ENCODE measurements at places on chromosomes 5 and 9. TPM values are rescaled to one million over a fixed set of nuclear protein-coding genes. Genes with fewer than 3 reads are reported as not detected.

GRCh38 chr5:38585816-38586215, 29.4 kb upstream of the LIFR start:
- DNase-seq = no peak
- H3K36me3 ChIP-seq = no peaks in the 10 kb centered on the region
- H3K27ac ChIP-seq = no peak overlapping the region
- no peaks in the 10 kb centered on the region for H3K27me3 ChIP-seq
- H3K4me1 ChIP-seq = no peaks in the 10 kb centered on the region
- no peak overlapping the region for H3K4me3 ChIP-seq

The PCDHGA11 gene
- 0.20 TPM for total RNA-seq

The KLF9 gene
- total RNA-seq = 18.6 TPM

DNA sequence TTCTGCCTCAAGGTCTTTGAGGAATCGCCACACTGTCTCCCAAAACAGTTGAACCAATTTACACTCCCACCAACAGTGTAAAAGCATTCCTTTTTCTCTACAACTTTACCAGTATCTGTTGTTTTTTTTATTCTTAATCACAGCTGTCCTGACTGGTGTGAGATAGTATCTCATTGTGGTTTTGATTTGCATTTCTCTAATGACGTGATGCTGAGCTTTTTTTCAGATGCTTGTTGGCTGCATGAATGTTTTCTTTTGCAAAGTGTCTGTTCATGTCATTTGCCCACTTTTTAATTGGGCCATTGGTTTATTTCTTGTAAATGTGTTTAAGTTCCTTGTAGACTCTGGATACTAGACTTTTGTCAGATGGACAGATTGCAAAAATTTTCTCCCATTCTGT, 400.0 kb downstream of the DEPDC1B start:
- no peak overlapping the region for H3K4me3 ChIP-seq
- H3K36me3 ChIP-seq = no peaks in the 10 kb centered on the region
- no peaks in the 10 kb centered on the region for H3K27me3 ChIP-seq

DNA sequence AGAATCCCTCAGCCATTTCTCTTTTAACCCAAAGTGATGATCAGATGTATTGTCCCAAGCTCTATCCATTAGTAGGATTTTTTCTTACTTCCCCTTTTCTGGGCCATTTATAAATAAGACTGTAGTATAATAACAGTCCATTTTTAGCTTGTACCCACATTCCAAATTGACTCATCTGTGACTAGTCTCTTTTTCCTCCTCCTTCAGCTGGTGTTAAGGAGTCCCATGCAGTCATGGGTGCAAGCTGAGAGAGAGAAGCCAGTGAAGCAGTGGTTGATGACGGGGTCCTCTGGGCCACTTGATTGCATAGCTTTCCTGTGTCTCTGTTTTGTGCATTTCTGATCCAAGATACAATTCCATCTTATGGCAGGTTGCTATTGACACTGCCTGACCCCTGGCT, 476.0 kb upstream of the CD180 start:
- no peak overlapping the region for H3K27ac ChIP-seq
- DNase-seq = no peak
- H3K36me3 ChIP-seq = no peaks in the 10 kb centered on the region
- no peaks in the 10 kb centered on the region for H3K27me3 ChIP-seq
- H3K4me3 ChIP-seq = no peak overlapping the region
- H3K4me1 ChIP-seq = no peaks in the 10 kb centered on the region

GRCh38 chr5:103539376-103540330, 22.9 kb downstream of the NUDT12 start:
- H3K4me1 ChIP-seq = no peaks in the 10 kb centered on the region
- H3K27ac ChIP-seq = no peak overlapping the region
- no peak for DNase-seq
- no peak overlapping the region for H3K4me3 ChIP-seq

DNA sequence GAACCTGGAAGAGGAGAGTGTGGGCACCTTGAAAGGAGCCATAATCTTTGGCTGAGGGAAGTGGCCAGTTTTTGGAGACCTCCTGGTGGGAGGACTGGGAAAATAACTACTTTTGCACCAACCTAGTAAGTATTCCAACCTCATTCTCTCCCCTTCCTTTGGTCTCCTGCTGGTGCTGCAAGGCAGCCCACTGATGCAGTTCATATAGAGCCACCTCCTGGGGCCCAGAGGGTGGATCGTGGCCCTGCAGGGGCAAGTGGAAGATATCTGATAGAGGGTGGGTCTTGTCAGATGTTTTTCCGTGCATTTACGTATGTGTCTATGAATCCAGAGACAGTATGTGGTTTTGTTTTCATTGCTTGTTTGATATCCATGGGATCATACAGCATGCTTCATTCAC, 172.8 kb upstream of the PITX1 start:
- no peaks in the 10 kb centered on the region for H3K4me1 ChIP-seq
- H3K36me3 ChIP-seq = no peaks in the 10 kb centered on the region
- H3K27ac ChIP-seq = no peak overlapping the region
- no peak for DNase-seq

- H3K4me3 ChIP-seq = no peak overlapping the region
- H3K36me3 ChIP-seq = no peaks in the 10 kb centered on the region
- H3K27me3 ChIP-seq = no peaks in the 10 kb centered on the region
- H3K4me1 ChIP-seq = no peaks in the 10 kb centered on the region
- no peak for DNase-seq
- no peak overlapping the region for H3K27ac ChIP-seq
Measured at GRCh38 chr9:6237267-6237666, 21.7 kb downstream of the IL33 start.

The MEGF10 gene
- not detected for total RNA-seq

The EQTN gene
- not detected for total RNA-seq

The TUSC1 gene
- total RNA-seq = not detected

The FBP2 gene
- not detected for total RNA-seq
